ENCODE measurements at places on chromosomes 13 and 19.

- no peak for DNase-seq
Measured at GRCh38 chr19:49639401-49640112, 386 bp downstream of the RRAS start.

DNA sequence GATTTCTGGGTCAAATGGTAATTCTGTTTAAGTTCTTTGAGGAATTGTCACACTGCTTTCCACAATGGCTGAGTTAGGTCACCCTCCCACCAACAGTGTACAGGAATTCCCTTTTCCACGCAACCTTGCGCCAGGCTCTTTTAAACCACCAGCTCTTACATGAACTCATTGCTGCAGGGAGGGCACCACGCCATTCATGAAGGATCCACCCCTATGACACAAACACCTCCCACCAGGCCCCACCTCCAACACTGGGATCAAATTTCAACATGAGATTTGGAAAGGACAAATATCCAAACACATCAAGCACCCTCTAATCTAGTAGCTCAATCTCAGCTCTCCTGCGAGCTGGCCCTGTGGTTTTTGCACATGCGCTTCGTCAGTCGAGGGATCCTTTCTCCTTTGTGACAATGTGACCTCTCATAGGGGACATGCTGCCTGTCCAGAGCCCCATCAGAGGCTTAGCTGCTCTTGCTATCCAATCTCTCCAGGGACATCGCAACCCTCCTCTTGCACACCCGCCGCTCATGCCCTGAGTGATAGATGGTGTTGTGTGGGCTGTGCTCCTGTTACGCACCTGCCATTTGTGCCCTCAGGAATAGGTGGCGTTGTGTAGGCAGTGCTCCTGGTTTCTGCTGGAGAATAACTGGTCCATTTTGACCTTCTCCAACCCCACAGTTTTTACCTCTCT is 328.0 kb downstream of the UQCRFS1 start:
- DNase-seq = no peak

- no peak for DNase-seq
Measured at GRCh38 chr19:442085-442484, 18.7 kb downstream of the SHC2 start.

- peak; percentile 91 for DNase-seq
Measured at GRCh38 chr19:43524922-43525835, 1.8 kb downstream of the ETHE1 start.

DNA sequence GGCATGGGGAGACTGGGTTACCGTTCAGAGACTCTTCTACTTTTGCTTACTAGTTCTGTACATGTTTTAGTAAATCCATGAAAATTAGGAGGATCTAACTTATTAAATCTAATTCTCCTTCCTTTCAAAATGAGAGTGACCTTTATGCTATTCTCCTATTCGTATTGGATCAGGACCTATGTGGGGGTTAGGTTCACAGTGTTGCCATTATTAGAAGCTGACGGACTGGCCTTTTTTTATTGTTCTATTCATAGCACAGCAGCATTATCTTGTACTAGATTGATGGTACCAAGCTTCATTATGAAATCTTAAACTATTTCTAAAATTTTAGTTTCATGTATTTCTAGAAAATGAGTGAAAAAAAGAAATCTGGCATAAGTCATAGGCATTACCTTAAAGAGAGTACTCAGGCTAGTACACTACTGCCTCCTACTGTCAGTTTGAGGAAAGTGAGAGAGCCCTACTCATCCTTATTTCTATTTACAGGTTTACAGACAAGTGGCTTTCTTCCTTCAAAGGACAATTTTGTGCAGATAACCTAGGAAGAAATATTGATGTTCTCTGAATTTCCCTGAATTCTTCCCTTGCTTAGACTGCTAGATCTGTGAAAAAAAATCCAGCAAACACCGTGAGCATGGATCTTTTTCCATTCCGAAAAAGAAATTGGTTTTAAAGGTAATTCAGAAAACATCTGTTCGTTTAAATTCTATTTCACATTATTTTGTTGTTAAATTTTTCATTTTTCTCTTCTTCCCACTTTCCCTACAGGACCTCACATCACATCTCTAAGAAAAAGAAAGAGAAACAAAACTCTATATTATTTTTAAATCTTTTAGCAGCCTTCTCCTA is 485.5 kb downstream of the DIAPH3 start:
- no peak for DNase-seq

GRCh38 chr19:47534628-47535027 is 19.8 kb upstream of the NAPA start:
- DNase-seq = no peak

DNA sequence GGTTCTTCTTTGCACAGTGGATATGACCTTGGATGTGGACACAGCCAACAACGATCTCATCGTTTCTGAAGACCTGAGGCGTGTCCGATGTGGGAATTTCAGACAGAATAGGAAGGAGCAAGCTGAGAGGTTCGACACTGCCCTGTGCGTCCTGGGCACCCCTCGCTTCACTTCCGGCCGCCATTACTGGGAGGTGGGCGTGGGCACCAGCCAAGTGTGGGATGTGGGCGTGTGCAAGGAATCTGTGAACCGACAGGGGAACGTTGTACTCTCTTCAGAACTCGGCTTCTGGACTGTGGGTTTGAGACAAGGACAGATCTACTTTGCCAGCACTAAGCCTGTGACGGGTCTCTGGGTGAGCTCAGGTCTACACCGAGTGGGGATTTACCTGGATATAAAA is 9.4 kb downstream of the RFPL4AL1 start:
- no peak for DNase-seq

DNA sequence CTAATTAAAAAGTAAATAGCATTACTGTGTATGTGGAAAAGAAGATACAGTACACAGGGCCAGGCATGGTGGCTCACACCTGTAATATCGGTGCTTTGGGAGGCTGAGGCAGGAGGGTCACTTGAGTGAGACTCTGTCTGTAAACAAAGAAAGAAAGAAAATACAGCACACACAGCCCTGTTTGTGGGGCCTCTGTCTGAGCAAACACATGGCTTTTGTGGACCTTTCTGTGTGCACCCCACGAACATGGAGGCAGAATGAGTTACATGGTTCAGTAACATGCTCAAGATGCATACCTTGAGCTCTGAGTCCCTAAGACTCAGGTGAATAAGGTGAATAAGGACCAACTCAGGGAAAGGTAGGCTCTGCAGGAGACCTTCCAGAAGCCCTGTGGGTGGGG is 20.0 kb upstream of the AMER2 start:
- DNase-seq = no peak

GRCh38 chr19:54287456-54287855 is 6.5 kb upstream of the LILRB2 start:
- DNase-seq = no peak

DNA sequence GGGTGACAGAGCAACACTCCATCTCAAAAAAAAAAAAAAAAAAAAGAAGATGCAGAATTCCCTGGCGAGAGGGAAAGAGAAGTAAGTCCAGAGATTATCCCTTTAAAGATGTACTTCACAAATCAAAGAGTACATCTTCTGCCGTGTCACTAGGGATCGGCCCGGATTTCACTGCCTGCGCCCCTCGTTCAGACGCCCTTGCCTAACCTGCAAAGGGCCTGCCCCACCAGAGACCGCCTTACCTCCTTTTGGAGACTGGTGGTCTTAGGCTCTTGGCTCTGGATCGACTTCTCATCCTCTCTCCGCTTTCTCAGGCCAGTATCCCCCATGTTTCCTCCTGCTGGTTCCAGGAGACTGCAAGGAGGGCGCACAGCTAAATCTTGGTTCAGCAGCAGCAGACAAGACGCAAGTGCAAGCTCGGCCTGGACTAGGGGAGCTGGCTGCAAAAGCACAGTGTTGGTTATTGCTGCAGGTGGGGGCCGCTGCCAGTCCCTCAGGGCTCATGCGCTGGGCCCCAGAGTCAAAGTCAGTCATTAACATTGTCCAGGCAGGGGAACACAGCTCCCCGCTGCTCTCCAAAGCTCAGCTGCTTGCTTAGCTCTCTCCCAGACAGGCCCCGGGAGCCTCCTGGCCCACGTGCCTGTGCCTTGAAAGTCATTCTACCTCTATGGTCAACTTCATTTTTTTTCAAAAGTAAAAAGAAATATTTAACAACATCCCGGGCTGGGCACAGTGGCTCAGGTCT is 1.2 kb downstream of the SLC7A9 start:
- DNase-seq = no peak

DNA sequence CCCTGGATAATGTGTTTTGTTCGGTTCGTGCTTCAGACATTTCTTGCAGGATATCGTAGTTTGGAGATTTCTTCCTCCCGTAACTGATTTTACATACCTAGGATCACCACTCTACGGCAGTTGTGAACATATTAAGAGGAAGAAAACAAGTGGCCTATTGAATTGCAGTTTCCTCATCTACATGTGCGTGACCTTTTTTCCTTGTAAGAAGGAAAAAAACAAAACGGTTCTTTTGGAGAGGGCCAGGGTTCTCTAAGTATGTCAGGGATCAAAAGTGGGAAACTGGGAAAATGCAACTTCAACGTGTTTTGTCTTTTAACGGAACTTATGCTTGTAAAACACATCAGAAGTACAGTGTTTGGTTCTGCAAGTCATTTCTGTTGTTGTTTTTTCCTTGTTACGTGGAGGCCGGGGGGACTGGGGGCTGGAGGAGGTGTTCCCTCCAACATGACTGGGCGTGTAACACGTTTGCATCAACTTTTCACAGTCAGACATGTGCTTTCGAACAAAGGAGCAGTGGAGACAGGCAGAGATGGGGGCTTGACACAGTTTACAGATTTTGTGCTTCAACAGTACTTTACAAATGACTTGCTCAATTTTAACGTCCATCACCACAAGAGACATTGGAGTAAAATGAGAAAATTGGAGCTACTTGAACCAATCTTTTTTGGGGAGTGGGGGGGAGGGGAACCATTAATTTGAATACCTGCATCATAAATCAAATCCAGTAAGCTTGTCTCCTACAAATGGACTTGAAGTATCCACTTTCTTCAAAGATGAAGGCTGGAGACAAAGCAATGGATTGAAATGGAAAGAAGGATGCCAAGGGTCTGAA is 3.8 kb downstream of the ZC3H4 start:
- no peak for DNase-seq

- no peak for DNase-seq
Measured at GRCh38 chr19:11710313-11710712, 28.4 kb downstream of the ZNF823 start.

- no peak for DNase-seq
Measured at GRCh38 chr19:7216373-7216902, 77.8 kb downstream of the INSR start.

- DNase-seq = no peak
Measured at GRCh38 chr19:48616041-48616436, 1.2 kb upstream of the FAM83E start.

DNA sequence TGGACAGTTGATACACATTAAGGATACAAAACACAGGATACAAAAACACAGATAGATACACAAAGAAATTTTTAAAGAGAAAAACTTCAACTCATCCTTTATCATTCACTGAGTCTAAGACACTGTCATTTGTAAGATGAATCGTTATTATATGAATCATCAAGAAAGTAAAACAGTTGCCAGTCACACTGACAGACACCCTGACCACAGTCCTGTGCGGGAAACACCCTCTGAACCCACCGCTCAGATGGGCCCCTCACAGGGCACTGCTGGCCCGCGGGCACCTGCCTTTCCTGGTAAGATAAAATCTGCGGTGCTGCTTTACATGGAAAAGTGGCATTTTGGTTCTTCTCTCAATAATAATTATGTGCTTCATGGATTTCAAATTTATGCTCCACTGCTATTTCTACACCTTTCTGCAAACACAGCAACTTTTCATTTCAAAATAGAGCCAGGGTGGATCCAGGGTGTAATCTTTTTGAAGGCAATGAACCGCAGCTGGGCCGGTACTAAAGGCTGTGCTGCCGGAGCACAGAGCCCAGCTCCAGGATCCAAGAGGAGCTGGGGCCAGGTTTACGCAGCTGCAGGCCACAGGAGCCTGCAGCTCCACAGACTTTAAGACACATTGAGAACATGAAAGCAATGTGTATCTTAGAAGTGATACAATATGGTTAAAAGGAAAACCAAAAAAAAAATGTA is 76.8 kb downstream of the TUBGCP3 start:
- DNase-seq = no peak

GRCh38 chr19:46704379-46705076 is 12.4 kb downstream of the PRKD2 start:
- DNase-seq = no peak

- DNase-seq = no peak
Measured at GRCh38 chr13:33311040-33311439, 25.5 kb upstream of the STARD13 start.

DNA sequence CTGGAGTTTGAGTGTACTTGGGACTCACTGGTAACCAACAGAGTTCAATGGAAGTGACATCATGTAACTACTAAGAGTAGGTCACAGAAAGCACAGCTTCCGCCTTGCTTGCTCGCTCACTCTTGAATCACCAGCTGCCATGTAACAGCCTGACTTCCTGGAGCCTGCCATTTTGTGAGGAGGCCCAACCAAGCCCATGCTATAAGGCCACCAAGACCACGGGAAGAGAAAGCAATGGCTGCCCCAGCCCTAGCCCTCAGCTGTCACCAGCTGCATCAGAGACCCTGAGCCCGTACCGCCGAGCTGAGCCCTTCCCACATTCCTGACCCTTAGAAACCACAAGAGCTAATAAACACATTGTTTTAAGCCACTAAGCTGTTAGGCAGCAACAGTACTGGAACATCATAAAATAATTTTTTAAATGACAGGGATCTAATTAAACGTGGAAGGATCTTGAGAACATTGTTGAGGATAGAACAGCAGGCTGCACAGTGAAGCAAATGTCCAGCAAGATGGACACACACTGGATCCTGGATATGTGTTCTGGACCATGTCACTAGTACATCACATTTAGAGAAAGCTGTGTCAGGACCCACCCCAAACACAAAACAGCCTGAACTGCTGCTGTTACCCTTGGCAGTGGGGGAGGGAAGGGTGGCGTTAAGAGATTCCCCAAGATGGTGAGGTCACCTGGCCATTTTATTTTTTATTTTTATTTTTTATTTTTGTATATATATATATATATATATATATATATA is 21.7 kb upstream of the LDLR start:
- no peak for DNase-seq

DNA sequence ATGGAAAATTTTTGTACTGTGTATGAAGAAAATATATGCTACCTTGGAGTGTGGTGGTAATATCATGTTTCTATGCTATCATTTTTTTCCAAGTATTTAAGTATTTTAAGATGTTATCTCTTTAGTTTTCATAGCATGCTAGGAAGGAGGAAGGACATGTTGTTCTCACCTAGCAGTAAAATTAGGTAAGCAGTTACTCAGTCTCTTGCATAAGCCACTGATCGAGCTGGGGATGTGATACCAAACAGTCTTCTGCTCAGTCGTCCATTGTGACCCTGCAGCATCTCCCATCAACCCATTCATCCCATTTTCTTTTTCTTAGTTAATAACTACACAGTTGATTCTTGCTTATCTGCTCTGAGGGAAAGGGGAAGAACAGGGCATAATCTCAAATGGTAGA is 130.6 kb downstream of the KLF5 start:
- no peak for DNase-seq

DNA sequence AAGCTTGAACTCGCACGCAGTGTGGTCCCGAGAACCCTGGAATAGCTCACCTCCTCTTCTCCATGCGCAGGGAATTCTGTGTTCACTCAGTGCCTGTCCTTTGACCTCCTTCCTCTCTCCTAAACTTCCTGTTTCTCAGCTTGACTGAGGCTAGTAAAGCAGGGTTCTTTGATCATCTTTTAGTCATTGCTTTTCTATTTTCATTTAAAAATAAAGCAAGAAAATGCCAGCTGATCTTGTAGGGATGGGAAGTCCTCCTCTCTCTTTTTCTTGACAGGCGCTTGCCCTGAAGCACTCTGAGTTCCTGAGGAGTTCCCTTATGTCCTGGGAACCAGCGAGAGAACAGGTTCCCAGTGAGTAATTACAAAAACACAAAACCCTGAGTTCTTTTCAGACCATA is 62.8 kb downstream of the ARHGEF7 start:
- no peak for DNase-seq

Measured in vagina (tissue), 2 donors.